Activated CD4-positive, alpha-beta T cell treated with anti-CD3 and anti-CD28 coated beads, Interleukin-2, amount 50 U/mL, for 48 hours (primary cell): ENCODE measurements at places on chromosomes 3 and 15.

- DNase-seq = no peak
Measured at GRCh38 chr15:95662638-95663037, 667.9 kb upstream of the NR2F2 start.

- no peak for DNase-seq
Measured at GRCh38 chr15:42048080-42048820, 27.4 kb upstream of the PLA2G4E start.

GRCh38 chr3:46719735-46720271 is 2.1 kb upstream of the PRSS50 start:
- no peak for DNase-seq

DNA sequence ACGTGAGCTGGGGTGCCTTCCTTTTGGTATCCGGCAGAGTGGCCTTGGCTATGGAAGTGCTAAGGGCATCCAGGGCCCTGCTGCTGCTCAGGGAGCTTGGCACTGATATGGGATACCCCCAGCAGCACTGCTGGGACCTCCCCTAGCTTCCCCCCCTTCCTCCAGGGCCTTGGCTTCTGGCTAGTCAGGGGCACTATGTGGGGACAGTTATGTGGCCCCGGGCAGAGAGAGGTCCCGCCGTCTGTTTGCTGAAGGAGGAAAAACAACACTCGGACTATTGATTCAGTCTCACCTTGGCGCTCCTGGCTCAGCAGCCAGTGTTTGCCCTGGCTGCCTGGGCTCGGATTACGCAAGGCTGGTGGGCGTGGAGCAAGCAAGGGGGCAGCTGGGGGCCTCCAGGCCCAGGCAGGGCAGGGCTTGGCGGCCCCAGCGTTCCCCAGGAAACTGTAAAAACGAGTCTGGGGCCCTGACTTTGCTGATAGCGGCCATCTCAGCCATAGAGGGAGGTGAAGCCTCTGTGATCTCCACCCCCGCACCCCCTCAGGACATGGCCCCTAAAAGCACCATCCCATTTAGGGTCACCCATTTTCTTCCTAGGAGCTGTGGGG is 5.7 kb downstream of the FURIN start:
- no peak for DNase-seq

- no peak for DNase-seq
Measured at GRCh38 chr3:189056646-189057335, 115.0 kb upstream of the TPRG1 start.

DNA sequence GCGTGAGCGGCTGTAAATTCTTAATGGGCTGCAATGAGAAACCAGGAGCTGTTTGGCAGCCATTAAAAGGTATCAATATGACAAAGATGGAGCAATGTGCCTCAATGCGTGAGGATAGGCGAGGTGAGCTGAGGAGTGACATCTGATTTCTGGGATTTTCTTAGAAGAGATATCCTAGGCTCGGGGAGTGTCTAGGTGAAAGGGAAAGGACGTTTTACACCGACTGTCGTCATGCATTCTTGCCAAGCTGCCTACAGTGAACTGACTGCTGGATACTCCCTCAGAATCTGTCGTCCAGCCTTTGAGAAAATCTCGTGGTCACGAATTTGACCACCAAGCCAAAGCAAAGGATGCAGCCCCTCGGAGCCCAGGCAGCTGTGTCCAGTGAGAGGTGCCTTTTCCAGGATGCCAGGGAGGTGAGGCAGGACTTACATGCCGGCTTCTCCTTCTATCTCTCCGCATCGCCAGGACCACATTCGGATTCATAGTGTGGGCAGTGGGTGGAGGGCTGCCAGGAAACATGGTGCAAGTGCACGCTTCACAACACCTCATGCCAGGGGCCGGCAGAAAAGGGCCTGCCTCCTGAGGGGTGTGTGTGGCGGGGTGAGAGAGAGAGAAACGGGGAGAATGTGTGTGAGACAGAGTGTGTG is 80.3 kb upstream of the ABHD17C start:
- DNase-seq = no peak

DNA sequence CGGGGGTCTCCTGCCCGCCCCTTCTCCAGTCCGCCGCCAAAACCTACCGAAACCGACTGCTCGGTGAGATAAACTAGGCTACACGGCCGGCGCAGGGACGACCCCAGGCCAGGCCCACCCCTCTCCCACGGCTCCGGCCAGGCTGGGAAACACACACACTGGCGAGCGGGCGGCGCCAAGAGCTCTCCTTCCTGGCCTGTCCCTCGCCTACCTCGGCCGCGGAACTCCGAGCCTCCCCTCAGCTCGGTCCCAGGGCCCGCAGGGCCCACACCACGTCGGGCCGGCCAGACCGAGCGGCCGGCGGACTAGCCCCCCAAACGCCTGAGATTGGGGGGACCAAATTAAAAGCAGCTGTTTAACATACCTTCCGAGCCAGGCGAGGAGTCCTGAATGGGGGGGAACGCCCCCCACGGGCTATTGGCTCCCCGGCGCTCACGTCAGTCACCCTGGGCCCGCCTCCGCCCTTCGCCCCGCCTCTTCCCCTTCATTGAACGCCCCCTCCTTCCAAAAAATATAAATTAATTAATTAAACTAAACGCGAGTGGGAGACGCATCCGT is 4.0 kb upstream of the SIN3A start:
- DNase-seq = peak; percentile 93

DNA sequence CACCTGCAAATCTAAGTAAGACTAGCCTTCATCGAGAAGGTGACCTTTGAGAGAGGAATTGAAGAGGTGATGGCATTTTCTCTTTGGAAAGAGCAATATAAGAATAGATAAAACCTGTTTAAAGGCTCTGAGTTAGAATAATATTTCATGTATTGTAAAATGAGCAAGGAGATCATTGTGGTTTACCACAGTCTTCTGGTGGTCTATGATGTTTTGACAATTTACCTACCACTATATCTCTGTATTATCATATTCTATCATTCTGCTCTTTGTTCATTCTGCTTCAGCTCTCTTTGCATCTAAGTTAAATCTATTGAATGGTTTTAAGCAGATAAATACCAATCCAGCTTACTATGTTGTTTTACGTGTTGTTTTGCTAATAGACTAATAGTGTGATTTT is 982.3 kb downstream of the SI start:
- no peak for DNase-seq

- no peak for DNase-seq
Measured at GRCh38 chr3:159432682-159433340, 555.8 kb upstream of the IL12A start.

DNA sequence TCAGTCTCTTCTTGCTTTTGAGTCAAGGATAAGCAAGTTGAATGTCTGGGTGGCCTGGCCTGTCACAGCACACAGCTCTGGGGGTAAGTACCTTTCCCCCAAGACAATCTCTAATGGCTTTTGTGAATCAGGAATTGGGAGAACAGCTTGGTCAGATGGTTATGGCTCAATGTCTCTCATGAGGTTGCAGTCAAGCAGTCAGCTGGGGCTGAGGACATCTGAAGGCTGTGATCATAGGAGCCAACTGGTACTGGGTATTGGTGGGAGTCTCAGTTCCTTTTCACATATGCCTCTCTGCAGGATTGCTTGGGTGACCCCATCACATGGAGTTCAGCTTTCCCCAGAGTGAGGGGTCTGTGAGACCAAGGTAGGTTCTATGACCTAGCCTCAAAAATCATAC is 33.0 kb upstream of the TMEM158 start:
- no peak for DNase-seq

DNA sequence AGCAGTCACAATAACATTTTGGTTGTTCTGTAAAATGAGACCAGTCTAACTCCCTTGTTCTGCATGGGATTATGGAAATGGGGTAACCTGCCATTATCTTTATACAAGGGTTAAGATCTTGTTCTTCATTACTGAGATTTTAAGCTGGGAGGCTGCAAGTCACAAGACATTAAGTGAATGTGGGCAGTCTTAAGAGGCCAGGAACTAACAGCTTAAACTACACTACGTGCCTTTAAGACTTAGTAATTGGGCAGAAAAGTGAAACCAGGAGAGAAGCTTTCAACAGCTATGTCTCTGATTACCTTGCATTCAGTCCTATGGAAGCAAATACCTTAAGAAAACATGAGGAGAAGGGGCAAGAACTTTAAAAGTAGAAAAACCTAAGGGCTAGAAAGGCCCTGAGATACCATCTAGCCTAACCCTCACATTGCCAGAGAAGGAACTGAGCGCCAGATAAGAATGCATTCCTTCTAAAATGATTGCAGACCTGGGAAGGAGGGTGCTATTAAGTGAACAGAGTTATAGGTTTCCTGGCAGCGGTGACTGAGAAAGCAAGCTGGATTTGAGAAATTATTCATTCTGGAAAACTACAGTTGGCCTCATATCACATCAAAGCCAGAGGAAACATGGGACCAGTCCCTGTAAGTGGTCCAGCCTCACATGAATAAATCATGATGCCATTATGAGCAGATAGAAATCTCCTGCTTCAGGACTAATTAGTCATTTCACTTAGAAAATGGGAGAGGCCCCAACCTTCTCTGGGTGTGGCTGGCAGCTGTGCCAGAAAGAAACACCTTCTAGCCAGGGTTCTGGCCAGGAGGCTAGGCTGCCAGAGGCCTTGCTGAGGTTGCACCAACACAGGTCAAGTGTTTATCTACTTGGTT is 32.9 kb downstream of the DAPK2 start:
- peak; percentile 35 for DNase-seq

DNA sequence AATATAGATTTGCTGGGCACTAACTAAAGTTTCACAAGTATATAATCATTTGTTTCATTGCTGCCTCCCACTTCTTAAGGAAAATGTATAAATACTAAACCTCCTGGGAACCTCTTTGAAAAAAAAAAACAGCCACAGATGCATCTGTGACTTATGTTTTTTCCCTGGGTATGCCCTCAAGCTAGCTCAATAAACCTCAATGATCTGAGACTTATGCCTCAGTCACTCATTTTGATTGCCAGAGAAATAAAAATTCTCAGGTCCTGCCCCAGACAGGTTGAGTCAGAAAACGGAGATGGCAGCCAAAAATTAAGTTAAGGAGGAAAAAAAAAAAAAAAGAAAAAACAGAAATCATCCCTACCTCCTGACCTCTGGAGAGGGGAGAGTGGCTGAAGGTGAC is 22.1 kb downstream of the ILDR1 start:
- DNase-seq = no peak

- no peak for DNase-seq
Measured at GRCh38 chr15:79874242-79874641, 22.6 kb downstream of the MTHFS start.

DNA sequence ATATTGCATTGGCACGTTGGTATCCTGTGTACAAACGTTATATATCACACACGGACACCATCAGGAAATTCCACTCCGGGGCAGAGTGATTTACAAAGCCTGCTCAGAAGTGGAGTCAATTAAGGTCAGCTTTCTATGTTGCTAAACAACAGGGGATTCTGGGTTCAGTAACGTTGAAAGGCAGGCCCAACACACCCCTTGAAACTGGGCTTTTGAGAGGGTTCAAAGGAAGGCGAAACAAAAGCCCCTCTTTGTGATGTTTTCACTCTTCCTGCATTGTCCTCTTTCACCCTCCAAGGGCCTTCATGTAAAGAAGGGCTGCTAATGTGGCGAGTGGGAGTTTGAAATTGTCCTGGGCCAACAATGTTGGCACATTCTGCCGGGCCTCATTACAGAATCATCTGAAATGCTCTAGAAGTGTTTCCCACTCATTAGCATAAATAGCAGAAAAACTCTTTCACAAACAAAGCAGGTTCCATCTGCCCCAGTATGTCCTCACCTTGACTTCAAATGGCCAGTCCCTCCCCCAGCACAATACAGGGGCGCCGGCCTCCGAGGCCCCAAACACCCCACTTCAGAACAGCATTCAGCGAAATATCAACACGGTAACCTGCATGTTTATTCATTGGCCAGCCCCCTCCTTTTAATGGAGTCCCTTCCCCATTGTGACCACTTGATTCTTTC is 76.4 kb downstream of the HES1 start:
- no peak for DNase-seq

- no peak for DNase-seq
Measured at GRCh38 chr3:142211034-142211433, 14.4 kb downstream of the GK5 start.

DNA sequence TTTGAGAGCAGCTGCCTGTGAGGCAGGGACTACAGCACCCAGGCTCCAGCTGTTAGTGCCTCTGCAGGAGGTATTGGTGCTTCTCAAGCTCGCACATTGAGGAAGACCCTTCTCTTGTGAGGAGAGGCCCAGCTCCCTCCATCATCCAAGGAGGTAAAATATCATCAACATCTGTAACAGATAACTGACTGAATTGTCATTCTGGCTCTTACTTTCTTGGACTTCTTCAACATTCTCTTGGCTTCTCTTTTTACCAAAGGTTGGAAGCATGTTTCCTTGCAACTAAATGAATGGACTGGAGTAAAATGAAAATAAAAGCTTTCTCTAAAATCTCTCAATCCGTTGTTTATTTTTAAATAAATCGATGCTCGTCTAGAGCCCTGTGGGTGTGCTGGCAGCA is 53.1 kb upstream of the PXYLP1 start:
- no peak for DNase-seq

DNA sequence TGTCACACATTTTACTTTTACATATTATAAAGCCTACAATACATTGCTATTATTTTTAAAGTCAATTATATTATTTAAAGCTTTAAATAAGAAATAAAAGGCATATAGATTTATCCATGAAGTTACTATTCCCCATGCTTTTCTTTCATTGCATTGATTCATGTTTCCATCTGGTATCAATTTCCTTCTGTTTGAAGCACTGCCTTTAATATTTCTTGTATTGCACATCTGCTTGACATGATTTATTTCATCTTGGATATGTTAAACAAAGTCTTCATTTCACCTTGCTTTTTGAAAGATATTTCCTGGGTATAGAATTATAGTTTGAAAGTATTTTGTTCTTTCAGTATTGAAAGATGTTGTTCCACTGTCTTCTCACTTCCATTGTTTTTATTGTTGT is 174.3 kb upstream of the MBNL1 start:
- no peak for DNase-seq

DNA sequence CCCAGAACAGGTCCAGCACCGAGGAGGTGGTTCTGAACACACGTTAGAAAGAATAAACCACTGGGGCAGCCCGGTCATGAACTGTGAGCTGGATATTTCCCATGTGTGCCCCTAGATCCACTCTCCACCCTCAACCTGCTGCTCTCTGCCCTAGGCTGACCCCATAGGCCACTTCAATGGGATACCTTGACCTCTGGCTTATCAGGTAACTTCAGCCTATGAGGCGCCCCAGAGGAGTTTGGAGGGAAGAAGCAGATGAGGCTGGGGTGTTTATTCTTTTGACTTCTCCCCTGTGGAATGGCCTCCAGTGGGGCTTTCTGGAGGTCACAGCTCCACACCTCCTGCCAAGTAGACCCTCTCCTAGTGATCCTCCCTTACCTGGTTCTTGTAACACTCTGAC is 47.7 kb upstream of the SLC7A14 start:
- DNase-seq = no peak
